ENCODE measurements at places on chromosomes 2 and 18.

- H3K36me3 ChIP-seq = no peaks in the 10 kb centered on the region
- no peak overlapping the region for H3K27ac ChIP-seq
- H3K27me3 ChIP-seq = no peaks in the 10 kb centered on the region
- DNase-seq = no peak
- H3K4me1 ChIP-seq = no peaks in the 10 kb centered on the region
Observed at GRCh38 chr2:129798626-129799025, 180.8 kb upstream of the RAB6C start.

GRCh38 chr2:63866009-63866709 lies 24.5 kb downstream of the UGP2 start:
- H3K27me3 ChIP-seq = no peaks in the 10 kb centered on the region
- no peaks in the 10 kb centered on the region for H3K4me1 ChIP-seq
- no peak for DNase-seq
- H3K27ac ChIP-seq = no peak overlapping the region

GRCh38 chr2:11762031-11762430 lies 15.6 kb downstream of the LPIN1 start:
- H3K36me3 ChIP-seq = peaks cover 38% of the 10 kb centered on the region
- no peak overlapping the region for H3K27ac ChIP-seq
- H3K4me3 ChIP-seq = no peak overlapping the region
- H3K4me1 ChIP-seq = no peaks in the 10 kb centered on the region

- DNase-seq = no peak
- no peak overlapping the region for H3K4me3 ChIP-seq
- no peaks in the 10 kb centered on the region for H3K4me1 ChIP-seq
Observed at GRCh38 chr2:209549589-209549988, 125.7 kb downstream of the MAP2 start.

GRCh38 chr18:79448621-79449020 lies 52.9 kb downstream of the NFATC1 start:
- H3K4me1 ChIP-seq = peaks cover under 1% of the 10 kb centered on the region
- no peak overlapping the region for H3K4me3 ChIP-seq
- no peak for DNase-seq
- H3K36me3 ChIP-seq = no peaks in the 10 kb centered on the region
- no peak overlapping the region for H3K27ac ChIP-seq

DNA sequence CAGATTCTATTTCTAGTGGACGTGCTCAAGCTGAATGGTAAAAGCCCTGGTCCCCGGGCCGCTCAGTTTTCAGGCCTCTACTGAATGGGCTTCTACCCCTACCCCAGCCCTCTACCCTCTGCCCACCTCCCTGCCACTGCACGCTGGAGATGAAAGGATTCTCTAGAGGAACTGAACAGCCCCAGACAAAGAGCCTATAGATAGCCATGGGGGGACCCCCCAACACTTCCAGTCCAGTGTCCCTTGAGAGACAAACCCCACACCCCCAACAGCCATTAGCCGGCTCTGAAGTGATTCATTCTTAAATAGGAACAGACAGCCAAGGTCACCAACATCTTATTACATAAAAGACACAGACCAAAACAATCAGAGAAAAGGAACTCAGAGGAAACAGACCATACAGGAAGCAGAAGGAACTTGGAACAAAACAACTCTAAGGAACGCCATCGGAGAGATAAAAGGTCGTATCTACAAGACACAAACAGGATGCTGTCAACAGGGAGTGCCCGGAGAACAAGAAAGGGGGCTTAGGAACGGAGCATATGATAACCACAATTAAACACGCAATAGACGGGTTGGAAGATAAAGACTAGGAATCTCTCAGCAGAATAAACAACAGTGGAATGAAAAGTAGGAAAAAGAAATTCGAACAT lies 23.5 kb downstream of the TMEM37 start:
- H3K36me3 ChIP-seq = no peaks in the 10 kb centered on the region
- no peak overlapping the region for H3K4me3 ChIP-seq
- H3K27me3 ChIP-seq = no peaks in the 10 kb centered on the region
- DNase-seq = no peak
- H3K4me1 ChIP-seq = no peaks in the 10 kb centered on the region

DNA sequence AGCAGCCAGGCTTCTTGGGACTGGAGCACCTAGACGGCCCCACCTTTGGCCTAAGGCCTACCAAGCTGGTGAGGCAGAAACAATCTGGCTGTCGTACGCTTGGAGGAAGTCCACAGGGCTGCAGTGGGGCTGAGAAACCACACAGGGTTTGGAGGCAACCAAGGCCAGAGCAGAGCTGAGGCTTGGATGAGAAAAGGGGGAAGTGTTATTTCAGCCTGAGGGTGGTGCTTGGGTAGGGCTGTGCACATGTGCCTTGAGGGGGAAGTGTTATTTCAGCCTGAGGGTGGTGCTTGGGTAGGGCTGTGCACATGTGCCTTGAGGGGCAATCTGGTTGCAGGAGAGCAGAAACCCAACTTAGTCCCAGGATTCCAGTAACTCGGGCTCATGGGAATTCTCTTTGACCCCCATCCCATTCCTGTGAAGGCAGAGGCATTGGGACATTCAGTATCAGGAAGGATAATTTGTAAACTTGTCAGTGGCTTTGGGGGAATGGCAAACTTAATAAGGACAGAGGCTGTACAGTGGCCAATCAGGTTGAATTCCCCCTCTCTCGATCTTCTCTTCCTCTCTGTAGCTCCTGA lies 971 bp upstream of the FBXO41 start:
- no peaks in the 10 kb centered on the region for H3K27me3 ChIP-seq
- peaks cover 18% of the 10 kb centered on the region for H3K4me1 ChIP-seq
- no peaks in the 10 kb centered on the region for H3K36me3 ChIP-seq

- DNase-seq = no peak
- H3K4me1 ChIP-seq = no peaks in the 10 kb centered on the region
- H3K27ac ChIP-seq = no peak overlapping the region
- no peaks in the 10 kb centered on the region for H3K36me3 ChIP-seq
- H3K4me3 ChIP-seq = no peak overlapping the region
Observed at GRCh38 chr2:31694444-31694843, 113.7 kb upstream of the SRD5A2 start.

DNA sequence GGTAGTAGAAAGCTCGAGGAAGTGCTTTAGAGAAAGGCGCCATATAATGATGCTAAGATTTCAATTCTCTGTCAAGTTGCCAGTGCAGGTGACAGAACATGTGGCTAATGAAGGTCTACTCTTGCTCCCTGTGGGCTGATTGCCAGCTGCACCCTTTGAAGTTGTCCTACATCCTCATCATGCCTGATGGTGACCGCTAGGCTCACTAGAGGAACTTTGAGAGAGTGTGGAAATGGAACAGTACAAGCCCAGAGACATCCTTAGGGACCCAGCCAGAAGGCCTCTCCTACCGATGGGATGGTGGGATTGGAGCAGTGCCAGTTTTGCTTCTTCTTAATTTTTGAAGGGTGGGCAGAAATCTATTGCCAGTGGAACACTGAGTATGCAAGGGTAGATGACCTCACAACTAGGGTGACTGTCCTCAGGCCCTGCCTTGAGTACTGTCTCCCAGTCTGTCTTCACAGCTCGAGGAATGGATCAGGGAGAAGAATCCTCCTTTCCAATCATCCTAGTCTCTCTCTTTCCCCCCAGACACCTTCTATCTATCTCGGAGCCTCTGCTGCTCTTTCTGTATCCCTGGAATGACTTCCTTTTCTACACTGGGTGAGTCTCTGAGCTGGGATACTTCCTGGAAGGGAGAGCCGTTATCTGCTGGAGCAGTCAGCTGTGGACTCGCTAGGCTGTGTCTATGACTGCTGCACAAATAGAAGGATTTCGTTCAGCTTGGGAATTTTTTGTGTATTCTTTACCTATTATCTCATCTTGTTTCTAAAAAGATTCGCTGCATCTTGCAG lies 33.5 kb downstream of the LGALSL start:
- H3K27ac ChIP-seq = no peak overlapping the region
- peaks cover 17% of the 10 kb centered on the region for H3K4me1 ChIP-seq
- H3K27me3 ChIP-seq = no peaks in the 10 kb centered on the region

DNA sequence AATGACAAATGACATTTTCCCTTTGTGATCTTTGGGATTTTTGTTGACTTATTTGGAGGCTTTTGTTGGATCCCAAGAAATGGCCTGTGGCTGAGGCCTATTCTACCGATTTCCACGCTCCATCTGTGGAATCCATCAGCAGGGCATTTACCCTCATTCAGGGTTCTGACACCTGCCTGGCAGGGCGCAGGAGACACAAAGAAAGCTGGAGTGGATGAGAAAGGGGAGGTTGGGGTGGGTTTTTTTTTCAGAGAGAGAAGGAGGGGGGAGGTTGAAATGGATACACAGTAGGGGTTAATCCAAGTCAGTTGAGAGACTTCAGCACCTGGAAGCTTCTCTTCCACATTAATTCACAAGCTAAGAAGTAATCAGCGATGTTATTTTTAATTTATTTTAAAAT lies 59.7 kb downstream of the PAX3 start:
- no peaks in the 10 kb centered on the region for H3K4me1 ChIP-seq
- H3K36me3 ChIP-seq = no peaks in the 10 kb centered on the region
- H3K27ac ChIP-seq = no peak overlapping the region
- H3K4me3 ChIP-seq = no peak overlapping the region

DNA sequence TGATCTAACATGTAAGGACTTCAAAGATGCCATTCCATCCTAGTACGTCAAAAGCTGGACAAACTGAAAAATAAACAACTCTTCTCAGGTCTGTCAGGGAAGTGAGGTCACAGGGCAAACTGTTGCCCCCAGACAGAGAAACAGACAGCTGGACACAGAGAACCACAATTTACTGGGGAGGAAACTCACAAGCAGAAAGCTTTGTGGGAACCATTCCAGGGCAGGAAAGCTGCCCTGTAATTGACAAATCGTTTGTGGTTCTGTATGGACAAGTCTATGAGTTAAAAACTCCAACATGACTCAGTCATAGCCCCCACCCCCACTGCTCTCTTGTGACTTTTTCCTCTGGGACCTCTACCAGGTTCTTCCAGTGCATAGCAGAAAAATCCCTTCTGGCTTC lies 28.4 kb downstream of the MCEE start:
- peak overlapping the region; percentile 76 for H3K27ac ChIP-seq
- no peak overlapping the region for H3K4me3 ChIP-seq
- H3K27me3 ChIP-seq = no peaks in the 10 kb centered on the region
- H3K4me1 ChIP-seq = peaks cover 21% of the 10 kb centered on the region
- H3K36me3 ChIP-seq = no peaks in the 10 kb centered on the region

GRCh38 chr2:1594373-1595171 lies 149.7 kb downstream of the PXDN start:
- no peak overlapping the region for H3K4me3 ChIP-seq
- H3K27ac ChIP-seq = no peak overlapping the region
- no peaks in the 10 kb centered on the region for H3K27me3 ChIP-seq
- no peak for DNase-seq
- no peaks in the 10 kb centered on the region for H3K36me3 ChIP-seq
- H3K4me1 ChIP-seq = peaks cover 10% of the 10 kb centered on the region

DNA sequence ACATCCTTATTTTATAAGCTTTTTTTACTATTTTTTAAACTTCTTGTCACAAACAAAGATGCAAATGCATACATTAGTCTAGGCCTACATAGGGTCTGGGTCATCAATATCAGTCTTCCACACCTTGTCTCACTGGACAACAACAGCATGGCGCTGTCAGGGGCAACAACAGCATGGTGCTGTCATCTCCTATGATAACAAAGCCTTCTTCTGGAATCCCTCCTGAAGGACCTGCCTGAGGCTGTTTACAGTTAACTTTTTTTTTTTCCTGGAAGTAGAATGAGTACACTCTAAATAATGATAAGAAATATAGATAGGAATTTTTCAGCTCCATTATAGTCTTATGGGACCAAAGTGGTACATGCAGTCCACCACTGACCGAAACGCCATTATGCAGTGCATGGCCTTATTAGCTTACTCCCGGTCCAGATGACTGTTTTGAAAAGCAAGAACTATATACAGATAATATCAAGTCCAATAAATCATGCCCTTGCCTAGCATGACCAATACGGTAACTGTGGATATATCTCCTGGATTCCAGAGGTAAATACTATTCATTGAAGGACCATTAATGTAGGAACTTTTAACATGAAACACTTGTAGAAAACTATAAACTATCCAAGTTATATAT lies 38.4 kb downstream of the TCF4 start:
- no peaks in the 10 kb centered on the region for H3K4me1 ChIP-seq
- H3K4me3 ChIP-seq = no peak overlapping the region
- no peak for DNase-seq
- H3K36me3 ChIP-seq = no peaks in the 10 kb centered on the region
- no peaks in the 10 kb centered on the region for H3K27me3 ChIP-seq

DNA sequence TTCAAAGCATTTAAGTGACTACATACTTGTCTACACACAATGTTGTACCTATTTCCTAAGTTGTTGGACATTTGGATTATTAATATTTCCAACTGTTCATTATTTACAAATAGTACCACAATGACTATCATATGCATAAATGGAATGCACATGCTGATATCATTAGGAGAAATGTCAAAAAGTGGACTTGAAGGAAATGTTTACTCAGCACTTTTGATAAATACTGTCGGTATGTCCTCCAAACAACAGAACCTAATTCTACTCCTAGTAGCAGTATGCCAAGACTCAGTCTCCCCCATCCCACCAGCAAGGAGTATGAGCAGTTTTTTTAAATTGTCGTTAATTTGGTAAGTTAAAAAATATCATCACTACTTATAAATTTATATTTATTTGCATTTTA lies 116.8 kb downstream of the L3MBTL4 start:
- H3K4me3 ChIP-seq = no peak overlapping the region
- no peaks in the 10 kb centered on the region for H3K36me3 ChIP-seq

DNA sequence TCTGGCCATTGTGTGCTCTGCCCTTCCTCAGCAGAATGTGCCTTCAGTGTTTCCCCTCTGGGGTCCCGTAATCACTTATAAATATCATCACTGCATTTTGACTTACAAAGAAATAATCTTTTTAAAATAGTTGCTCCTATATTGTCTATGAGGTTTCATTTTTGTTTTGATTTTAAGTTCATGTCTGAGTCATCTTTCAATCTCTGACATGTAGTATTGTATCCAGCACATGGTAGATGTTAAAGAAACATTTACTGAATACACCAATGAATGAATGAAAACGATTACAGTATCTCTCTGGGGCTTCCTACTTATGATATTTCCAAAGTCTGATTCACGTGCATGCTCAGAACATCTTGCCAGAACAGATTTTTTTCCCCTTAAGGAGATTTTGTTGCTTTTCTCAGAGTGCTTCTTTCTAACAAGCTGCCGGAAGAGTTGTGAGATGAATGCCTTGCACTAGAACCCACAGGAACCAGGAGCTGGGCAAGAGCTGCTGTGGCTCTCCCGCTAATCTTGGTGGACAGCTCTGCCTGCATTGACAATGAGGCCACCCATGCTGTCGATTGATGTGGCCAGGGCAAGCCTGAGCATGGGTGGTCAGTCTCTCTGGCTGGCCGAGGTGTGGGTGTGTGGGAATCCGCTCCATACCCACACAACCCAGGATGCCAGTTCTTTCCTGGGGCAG lies 199.4 kb downstream of the CYRIA start:
- no peaks in the 10 kb centered on the region for H3K36me3 ChIP-seq
- no peak overlapping the region for H3K27ac ChIP-seq
- H3K4me3 ChIP-seq = no peak overlapping the region
- no peaks in the 10 kb centered on the region for H3K4me1 ChIP-seq
- no peaks in the 10 kb centered on the region for H3K27me3 ChIP-seq
- DNase-seq = no peak

- H3K36me3 ChIP-seq = no peaks in the 10 kb centered on the region
- H3K27ac ChIP-seq = peak overlapping the region; percentile 91
- H3K27me3 ChIP-seq = peaks cover 54% of the 10 kb centered on the region
- peak overlapping the region; percentile 54 for H3K4me3 ChIP-seq
- H3K4me1 ChIP-seq = peaks cover 55% of the 10 kb centered on the region
Observed at GRCh38 chr2:66575625-66576310, 140.8 kb downstream of the MEIS1 start.

GRCh38 chr2:25276569-25277465 lies 64.9 kb downstream of the DNMT3A start:
- peak overlapping the region; percentile 83 for H3K27ac ChIP-seq
- H3K27me3 ChIP-seq = no peaks in the 10 kb centered on the region
- H3K4me3 ChIP-seq = peak overlapping the region; percentile 45
